ENCODE measurements at places on chromosomes 1 and 21.

DNA sequence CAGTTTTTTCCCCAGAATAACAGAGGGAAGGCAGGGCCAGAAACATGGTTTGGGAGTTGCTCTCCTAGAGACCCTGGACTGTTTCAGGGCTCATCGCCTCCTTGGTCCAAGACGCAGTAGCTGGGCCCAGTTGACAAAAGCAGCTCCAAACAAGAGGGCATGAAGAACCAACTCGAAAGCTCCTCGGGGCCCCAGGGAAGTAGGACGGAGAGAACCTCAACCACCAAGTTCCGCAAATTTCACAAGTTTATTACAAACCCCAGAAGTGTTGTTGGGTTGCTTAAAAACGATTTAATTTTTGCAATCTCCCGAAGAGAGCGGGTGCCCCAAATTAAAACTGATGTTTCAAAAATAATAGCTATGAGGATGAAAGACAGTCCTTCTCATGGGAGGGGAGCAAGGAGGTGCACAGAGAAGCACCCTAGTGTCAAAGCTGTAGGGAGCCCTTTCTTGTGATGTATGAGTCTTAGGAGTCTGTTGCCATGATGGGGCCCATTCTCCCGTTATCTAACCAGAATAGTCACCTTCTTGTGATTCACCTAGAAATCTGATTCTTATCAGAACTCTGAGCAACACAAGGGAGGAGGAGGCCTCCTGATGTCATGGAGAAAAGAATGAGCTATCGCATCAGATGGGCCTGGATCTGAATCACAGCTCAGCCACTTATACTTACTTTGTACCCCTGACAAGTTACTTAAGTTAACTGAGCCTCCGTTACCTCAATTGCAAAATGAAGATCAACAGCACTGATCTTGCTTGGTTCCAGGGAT is 165.7 kb upstream of the IRF2BP2 start:
- no peak for DNase-seq

- peak; percentile 7 for DNase-seq
These were observed 69.6 kb downstream of the PIK3R3 start for GRCh38 chr1:46062651-46063319.

- no peak for DNase-seq
These were observed 61.4 kb upstream of the BARHL2 start for GRCh38 chr1:90778486-90778885.

GRCh38 chr1:53278298-53278725 is 40.0 kb upstream of the MAGOH start:
- DNase-seq, result peak; percentile 77

DNA sequence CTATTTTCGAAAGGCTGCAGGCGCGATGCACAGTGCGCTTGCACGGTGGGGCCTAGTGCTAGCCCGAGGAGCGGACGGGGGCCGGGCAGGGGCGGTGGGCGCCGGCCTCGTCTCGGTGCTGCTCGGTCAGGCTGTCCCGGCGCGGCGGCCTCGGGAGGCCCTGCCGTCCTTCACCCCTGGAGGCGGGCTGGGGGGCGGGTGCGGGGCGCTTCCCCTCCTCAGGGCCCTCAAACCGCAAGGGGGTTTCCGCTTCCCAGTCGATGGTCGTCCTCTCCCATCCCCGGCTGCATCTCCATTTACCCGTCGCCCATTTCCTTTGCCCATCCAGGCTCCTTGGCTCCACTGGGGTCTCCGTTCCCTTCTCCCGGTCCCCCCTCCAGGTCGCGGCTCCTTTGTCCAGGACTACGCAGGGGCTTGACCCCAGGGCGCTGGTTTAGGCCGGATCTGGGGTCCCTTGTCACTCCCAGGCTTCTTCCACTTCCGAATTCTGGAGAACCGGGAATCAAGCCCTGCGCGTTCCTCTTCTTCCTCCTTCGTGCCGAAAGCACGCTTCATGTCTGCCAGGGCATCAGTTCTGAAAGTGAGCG is 196.3 kb upstream of the LMO4 start:
- DNase-seq, result peak; percentile 4

- DNase-seq, result no peak
These were observed 82.2 kb downstream of the ST6GALNAC5 start for GRCh38 chr1:76949503-76949902.

DNA sequence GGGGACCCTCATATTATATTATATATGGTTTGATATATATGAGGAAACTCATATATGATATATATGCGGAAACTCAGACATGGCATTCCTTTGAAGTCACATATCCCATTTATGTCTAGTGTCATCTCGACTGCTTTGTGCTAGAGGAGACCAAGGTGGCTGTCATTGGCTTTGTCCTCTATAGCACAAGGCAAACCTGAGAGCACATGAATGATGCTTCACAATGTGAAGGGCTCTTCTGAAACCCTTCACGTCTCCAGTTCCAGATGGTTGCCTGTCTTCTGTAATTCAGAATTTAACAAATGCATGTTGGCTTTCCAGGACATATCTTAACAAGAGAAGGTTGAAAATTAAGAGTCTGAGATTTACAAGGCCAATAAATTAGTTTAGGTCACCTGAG is 303.6 kb downstream of the BARHL2 start:
- DNase-seq, result no peak

DNA sequence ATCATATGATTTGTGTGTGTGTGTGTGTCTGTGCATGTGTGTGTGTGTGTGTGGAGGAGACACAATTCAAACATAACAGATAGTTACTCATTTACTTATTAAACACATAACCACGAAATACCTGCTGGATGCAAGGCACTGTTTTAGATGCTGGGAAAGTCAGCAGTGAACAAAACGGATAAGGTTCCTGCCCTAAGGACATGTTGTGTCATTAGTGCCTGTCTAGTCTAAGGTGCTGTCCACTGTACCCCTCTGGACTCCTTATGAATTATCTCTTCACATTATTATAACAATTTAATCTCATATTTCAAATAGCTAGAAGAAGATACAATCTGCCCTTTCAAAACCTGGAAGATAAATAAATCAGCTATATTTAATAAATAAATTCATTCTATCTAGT is 162.4 kb downstream of the PLPPR5 start:
- no peak for DNase-seq

- DNase-seq, result no peak
These were observed 45.1 kb upstream of the MACF1 start for GRCh38 chr1:39159224-39160036.

DNA sequence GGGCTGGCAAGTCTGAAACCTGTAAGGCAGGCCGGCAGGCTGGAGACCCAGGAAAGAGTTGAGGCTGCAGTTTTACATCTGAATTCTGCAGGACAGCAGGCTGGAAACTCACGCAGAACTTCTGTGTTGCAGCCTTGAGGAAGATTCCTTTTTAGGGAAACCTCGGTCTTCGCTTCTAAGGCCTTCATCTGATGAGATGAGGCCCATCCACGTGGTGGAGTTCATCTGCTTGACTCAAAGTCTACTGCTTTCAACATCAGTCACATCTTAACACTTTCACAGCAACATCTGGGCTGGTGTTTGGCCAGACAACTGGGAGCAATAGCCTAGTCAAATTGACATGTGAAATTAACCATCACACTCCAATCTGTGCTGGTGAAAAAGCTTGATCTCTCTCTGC is 57.1 kb downstream of the EVA1C start:
- DNase-seq, result no peak

DNA sequence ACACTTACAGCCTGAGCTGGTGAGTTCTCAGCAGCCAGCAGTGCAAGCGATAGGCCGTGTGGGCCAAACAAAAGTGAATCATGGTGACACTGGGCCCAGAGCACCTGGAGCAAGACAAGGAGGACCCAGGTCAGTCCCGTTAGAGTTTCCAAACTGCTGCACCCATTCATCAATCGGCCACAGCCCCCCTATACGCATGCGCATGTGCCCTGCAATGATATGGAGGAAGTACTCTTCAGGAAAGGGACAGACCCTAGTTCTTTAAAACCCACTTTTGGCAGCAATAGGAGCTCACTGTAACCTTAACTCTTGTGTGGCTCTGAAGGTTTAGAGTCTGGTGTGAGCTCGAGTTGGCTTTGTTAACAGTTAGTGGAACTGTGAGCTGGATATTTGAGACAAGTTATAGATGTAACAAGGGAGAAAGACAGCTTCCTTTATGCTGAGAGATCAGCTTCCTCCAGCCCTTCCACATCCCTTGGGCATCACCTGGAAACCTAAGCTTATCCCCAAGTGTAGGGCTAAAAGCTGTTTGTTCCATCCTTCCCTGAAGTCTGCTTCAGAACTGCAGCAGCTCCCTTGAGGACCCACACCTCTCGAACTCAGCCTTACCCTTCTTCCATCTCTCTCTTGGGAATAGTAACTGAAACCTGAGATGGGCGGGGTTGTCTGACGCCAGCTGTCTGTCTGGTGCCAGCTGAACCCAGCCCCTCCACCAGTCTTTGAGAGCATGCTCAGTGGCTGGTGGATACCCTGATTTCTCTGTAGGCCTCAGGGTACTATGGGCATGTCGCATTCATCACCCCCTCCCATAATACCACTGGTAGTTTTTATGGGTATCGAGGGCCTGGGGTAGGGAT is 17.7 kb downstream of the NMNAT1 start:
- no peak for DNase-seq

All from CD4-positive, alpha-beta T cell treated with Interleukin-17A for 4 hours (primary cell).